Mesenteric fat pad (tissue), 1 donor: ENCODE measurements at places on chromosomes 2 and 18.

GRCh38 chr2:18899725-18900124 lies 310.4 kb upstream of the NT5C1B start:
- no peak for DNase-seq

- DNase-seq: no peak
Observed at GRCh38 chr18:7902399-7902839, 335.3 kb downstream of the PTPRM start.

GRCh38 chr18:48796491-48797205 lies 154.1 kb downstream of the SMAD7 start:
- DNase-seq: peak; percentile 35

DNA sequence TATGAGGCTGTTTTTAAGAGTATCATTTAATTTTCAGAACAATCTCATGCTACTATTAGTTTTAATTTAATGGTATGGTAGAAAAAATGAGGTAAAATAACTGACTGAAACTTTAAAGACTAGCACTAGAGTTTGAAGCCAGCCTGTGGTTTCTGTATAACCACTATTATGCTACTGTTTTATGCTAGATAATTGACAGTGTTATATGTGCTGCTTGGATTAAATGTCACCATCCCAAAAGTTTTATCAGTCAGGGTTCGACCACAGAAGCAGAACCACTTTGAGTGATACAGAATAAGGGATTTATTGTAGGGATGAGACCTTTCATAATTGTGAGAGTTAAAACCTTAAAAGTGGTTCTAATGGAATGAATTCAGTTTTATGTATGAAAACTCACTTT lies 271.6 kb downstream of the PTGR3 start:
- DNase-seq: no peak

- DNase-seq: no peak
Observed at GRCh38 chr2:2472881-2473280, 141.8 kb upstream of the MYT1L start.

GRCh38 chr2:98084869-98085238 lies 2.1 kb upstream of the VWA3B start:
- no peak for DNase-seq

GRCh38 chr2:240509667-240510512 lies 47.9 kb downstream of the ANKMY1 start:
- peak; percentile 37 for DNase-seq

- DNase-seq: peak; percentile 62
Observed at GRCh38 chr2:239212121-239212928, 188.5 kb downstream of the HDAC4 start.

DNA sequence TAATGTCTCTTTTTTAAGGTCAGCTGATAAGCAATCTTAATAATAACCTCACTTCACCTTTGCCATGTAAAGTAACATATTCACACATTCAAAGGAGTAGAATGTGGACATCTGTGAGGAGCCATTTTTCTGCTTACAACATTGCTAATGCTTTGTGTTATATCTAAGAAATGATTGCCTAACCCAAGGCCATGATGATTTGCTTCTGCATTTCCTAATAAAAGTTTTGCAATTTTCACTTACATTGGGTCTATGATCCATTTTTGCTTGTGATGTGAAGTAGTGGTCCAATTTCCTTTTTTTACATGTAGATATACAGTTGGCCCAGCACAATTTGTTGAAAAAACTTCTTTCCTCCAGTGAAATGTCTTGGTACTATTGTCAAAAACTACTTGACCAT lies 22.0 kb downstream of the RELCH start:
- DNase-seq: no peak

GRCh38 chr18:59650266-59650820 lies 46.9 kb downstream of the CCBE1 start:
- no peak for DNase-seq

GRCh38 chr2:239769554-239770245 lies 255.4 kb downstream of the NDUFA10 start:
- DNase-seq: peak; percentile 64

DNA sequence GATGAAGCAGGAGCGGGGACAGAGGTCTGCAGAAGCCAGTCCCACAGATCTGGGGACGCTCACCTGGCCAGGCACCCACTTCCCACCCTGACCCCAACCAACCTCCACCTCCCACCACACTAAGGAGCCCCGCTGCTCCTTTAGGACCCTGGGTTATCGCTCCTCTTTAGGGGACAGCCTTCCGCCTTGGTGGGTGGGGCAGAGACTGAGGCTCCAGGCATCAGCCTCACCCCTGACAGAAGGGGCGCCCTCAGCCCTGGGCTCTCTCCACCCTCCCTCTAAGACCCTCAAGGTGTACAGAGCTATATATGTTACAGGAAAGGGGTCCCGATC lies 33.5 kb upstream of the SLC66A3 start:
- DNase-seq: no peak

DNA sequence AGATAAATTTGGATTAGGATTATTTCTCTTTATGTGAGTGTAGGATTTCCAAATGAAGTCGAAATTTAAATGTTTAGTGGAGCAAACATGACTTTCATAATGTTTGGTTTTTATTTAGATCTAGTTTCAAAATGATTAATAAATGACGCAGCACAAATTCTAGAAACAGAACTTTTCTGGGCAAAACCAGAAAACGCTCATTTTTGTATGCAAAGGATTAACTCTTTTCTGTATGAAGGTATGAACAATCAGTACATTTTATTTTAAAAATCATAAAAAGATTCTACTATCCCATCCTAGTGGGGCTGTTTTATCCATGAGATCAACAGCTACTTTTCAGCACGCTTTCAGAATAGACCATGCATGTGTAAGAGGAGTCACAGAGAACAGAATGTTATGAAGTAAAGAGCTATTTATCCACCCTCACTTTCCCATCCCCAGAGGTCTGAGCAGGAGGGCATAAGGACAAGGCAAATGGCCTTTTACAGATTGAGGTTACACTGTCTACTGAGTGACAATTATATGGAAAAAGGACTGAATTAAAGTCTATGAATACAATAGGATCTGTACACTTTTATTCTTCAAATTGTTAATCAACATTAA lies 270.8 kb downstream of the ZEB2 start:
- no peak for DNase-seq

DNA sequence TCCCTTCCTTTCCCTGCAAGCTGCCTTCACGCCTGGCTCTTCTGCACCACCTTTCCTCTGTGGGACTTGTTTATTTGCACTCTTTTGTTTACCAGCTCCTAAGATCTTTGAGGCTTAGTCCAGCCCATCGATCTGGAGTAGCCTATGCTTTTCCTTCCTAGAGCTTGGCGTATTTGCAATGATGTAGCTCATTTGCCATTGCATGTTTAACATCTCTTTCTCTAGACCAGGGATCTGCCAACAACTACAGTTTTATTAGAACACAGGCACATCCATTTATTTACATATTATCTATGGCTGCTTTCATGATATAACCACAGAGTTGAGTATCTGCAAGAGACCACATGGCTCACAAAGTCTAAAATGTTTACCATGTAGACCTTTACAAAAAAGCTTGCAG lies 150.4 kb downstream of the RAPGEF4 start:
- DNase-seq: no peak

DNA sequence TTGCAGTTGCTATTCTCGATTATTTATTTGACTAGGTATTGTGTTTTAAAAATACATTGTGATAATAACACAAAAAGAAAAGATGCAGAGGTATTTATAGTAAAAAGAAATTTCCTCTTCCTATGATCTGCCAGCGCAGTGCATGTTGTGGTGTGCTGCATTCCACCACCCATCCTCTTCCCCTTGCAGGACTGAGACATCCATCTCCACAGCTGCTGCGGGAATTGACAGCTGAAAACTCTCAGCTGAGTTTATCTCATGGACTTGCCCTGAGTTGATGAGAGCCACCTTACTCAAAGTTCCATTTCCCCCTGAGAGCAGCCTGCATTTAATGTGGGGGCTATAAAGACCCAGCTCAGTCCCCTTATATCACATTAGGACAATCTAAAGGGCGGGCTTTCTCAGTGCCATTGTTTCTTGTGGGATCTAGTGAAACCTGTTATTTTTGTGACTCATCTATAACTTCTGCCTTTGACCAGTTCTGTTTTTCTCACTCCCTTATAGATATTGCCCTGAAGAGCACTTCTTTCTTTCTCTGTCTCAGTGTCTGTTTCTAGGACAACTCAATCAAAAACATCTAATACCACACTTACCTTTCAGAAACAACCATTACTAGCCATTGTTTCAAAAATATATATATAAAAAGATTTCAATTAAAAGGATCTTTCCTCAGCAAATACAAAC lies 698.5 kb downstream of the NR4A2 start:
- DNase-seq: no peak

DNA sequence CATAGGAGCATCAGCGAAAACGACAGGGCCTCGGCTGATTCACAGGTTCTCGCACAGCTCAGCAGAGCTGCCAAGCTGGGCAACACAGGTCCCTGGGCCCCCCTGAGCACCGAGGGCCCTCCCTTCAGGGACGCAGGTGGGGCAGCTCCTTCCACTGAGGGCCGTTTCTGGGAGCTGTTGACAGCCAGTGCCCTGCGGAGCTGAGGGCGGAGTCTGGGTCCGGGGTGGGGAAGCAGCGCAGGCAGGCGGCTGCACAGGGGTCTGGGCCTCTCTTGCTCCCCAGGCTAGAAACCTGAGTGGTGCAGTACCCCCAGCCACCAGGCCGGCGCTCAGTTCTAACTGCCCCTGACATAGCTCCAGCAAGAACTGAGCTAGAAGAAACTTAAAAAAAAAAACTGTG lies 65.7 kb downstream of the PXDN start:
- peak; percentile 77 for DNase-seq

DNA sequence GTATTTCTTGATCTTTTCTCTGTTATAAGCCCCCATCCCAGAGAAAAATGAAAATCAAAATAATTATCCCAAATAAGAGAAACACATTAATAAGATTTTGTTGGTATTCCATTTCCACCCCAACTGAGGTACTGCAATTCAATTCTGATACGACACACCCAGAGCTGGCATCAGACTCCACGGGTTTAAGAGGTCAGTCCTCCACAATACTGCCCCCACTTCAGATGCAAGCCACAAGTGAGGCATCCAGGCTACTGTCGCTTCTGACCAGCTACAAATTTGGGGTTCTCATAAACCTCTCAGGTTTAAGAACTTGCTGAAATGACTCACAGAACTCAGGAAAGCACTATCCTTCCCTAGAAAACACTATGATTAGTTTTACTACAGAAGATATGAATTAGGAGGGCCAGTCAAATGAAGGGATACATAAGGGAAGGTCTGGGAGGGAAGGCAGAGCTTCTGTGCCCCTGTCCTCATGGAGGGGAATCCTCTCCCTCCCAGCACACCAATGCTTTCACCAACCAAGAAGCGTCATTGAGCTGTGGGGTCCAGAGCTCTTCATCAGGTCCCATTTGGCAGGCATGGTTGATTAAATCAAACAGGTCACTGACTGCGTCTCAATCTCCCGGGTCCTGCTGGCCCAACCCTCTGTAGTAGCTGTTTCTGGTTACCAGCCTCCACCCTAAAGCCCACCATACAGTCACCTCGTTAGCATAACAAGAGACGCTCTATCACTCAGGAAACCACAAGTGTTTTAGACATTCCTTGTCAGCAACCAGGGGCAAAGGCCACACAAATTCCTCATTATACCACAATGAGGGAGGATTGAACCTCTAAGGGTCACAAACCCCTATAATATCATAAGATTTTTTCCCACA lies 46.2 kb downstream of the IWS1 start:
- no peak for DNase-seq

DNA sequence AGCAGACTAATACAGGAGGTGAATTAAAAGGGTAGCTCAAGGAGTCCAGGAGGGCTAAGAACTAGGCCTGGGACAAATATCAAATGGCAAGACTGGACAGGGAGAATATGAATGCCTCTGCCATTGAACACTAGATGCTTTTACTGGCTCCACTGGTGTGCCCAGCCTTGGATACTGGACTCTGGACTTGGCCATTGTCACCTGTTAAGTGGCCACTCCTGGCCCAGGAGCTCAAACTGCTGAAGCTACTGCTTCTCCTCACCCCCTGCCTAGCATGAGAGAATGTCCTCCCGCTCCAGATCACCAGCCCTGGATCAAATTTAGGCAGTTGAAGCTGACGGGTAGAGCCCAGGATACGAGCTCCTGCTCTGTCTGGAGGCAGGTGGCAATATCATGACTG lies 170.8 kb downstream of the DDX1 start:
- DNase-seq: no peak

- peak; percentile 86 for DNase-seq
Observed at GRCh38 chr18:76383636-76384035, 111.4 kb downstream of the ZNF516 start.

- DNase-seq: no peak
Observed at GRCh38 chr2:160232905-160233475, 32.9 kb upstream of the ITGB6 start.

DNA sequence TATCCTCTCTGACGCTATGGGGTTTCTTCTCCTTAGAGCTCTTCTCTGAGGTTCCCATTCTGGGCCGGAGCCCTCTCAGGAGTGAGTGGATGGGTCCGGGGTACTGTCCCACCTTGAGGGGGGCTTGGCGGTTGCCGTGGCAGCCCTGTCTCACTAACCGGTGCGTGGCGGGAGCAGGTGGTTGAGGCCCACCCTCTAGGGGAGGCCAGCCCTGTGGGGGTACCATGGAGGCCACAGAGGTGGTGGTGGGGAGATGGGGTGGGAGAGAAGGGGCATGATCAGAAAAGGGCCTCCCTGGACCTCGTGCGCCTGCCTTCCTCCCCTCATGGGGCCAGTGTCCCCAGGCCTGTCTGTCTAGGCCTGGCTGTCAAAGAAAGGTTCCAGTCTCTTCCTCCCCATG lies 22.3 kb downstream of the IGFBP5 start:
- no peak for DNase-seq

DNA sequence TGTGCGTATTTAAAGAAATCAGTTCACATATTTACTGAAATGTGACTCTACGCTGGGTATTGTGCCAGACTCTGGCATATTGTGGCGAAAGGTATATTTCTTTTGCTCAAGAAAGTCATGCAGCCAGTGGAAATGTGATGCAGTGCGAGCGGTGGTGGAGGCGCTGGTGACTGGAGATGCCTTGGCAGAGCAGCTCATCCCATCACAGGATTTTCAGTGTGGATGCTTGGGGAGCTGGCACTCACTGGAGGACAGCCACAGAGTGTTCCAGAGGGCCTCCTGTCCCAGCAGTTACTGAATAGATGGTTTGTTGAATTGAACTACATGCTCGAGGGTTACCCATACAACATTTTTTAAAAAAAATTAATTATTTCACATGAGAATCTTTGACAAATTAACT lies 117.6 kb downstream of the ZNF407 start:
- no peak for DNase-seq
